ENCODE measurements at places on chromosomes 4 and X.

GRCh38 chrX:108070891-108071290, 20.5 kb downstream of the PSMD10 start:
- no peak for DNase-seq

GRCh38 chr4:125191232-125191631, 123.5 kb upstream of the FAT4 start:
- DNase-seq: no peak

GRCh38 chr4:84887824-84888223, 78.7 kb downstream of the WDFY3 start:
- DNase-seq: no peak

- DNase-seq: no peak
These were observed 101.2 kb upstream of the PGRMC2 start for GRCh38 chr4:128388796-128389195.

- no peak for DNase-seq
These were observed 27.3 kb upstream of the CRLF2 start for GRCh38 chrX:1239681-1240142.

GRCh38 chrX:63747331-63747730, 37.7 kb downstream of the ARHGEF9 start:
- DNase-seq: no peak

GRCh38 chr4:159600061-159600460, 497.2 kb downstream of the RAPGEF2 start:
- no peak for DNase-seq

DNA sequence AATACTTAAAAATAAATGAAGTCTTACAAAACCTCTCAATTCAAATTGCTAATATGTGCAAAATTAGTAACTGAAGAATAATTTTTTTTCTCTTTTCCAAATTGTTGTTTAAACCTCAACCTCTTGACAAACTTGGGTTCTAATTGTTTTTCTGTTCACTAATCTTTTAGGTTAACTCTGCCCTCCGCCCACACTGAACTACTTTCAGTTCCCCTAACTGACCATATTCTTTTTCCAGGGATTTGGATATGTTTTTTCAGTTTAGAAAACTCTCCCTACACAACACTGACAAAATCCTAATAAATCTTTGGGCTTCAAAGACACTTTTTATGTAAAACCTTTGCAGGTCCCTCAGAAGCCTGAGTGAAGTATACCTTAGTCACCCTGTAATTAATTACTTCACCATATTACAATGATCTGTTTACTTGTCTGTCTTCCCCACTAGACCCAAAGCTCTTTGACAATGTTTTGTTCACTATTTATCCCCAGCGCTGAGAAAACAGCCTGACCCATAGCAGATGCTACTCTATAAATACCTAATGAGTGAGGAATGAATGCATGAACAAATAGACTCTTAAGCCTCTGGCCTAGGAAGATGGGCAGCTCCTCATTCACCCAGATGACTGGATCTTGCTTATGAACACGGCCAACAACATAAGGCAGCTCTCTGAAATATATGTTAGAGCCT, 134.9 kb downstream of the MAML3 start:
- DNase-seq: no peak

- no peak for DNase-seq
These were observed 80.6 kb downstream of the ATXN3L start for GRCh38 chrX:13239272-13239671.

DNA sequence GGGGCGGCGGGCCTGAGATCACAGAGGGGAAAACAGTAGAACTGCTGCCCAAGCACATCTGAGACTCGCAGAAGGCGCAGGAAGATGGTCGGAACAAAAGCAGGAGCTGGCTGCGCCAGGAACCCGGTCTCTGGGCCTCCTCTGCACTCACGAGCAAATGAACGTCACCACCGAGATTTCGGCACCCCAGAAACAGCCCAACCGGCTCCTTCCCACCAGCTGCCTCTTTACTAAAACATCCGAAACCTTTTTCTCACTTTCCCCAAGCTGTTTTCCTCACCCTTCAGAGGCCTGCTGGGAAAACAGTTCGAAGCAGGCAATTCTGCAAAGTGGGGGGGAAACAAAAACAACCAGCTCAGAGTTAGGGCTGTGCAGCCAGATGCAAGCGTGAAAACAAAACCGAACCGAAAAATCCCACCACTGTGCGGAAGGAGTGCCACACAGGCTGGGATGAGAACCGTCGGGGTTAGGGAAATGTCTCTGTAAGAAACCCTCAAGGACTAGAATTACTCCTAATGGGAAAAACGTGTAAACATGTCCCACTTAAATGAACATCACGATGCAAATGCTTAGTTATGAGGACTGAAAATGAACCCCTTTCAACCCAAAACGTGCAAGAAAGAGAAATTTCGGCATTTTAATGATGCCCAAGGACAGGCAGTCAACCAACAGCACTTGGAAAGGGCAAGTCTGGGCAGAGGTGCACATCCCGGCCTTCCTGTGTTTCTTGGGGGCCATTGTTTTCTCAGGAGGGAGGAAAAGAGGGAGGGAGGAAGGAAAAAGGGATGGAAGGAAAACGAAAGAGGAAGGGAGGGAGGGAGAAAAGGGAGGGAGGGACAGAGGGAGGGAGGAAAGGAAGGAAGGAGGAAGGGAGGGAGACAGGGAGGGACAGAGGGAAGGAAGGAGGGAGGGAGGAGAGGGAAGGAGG, 15.8 kb downstream of the DHRSX start:
- no peak for DNase-seq

DNA sequence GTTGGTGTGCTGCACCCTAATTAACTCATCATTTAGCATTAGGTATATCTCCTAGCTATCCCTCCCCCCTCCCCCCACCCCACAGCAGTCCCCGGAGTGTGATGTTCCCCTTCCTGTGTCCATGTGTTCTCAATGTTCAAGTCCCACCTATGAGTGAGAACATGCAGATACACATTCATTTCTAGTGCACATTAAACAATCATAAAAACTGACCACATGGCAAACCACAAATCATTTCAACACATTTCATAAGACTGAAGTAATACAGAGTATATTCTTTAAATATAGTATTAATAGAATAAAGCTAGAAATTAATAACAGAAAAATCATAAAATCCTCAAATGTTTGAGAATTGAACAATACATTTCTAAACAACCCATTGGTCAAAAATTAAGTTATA, 34.1 kb downstream of the PRKG2 start:
- no peak for DNase-seq

DNA sequence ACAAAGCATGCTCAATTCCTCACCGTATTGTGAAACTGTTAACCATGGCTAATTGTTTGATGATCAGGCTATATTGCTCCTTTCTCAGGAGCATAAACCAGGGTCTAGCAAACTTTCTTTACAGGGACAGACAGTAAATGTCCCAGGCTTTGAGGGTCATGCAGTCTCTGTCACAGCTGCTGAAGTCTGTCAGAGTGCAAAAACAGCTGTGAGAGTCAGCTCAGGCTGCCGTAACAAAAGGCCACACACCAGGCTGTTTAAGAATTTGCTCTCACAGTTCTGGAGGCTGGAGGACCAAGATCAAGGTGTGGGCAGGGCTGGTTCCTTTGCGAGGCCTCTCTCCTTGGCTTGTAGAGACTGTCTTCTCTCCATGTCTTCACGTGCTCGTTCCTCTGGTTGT, 75.6 kb downstream of the GPR143 start:
- DNase-seq: no peak

DNA sequence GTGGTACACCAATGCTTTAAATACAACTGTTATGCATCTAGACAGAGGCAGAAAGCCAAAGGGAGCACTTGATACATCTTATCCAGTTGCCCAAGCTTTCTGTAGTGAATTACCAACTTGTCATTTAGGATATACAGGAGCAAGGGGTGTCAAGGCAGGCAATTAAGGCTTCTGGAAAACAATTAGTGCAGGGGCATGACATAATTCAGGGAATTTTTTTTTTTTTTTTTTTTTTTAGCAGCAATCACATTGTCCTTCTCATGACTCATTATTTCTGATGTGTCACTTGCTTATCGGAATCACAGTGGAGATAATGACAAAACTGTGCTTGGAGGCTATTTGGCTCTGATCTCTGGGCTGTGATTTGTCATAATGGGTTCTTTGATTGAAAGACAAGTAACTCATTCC, 259.5 kb downstream of the ARHGAP24 start:
- DNase-seq: no peak
